Activated CD8-positive, alpha-beta memory T cell treated with anti-CD3 and anti-CD28 coated beads for 4 hours (primary cell): ENCODE measurements at places on chromosomes 6 and 20.

DNA sequence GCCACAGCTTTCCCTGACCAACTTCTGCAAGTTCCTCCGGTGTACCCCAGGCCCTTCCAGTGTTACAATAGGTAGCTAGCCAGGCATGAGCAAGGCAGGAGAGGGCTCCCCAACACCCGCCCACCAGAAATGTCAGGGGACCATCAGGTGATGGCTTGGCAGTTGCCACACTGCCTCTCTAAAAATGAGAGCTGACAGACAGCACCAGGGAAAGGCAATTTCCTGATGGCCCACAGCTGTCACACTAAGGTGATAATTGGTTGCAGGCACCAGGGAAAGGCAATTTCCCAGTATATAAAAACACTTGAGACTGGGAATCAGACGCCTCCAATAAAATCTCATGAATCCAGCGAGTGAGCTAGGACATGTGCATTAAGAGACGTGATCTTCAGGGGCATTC is 49.9 kb downstream of the PXDC1 start:
- DNase-seq, result no peak

- DNase-seq, result no peak
Observed at GRCh38 chr6:130529569-130530149, 163.8 kb downstream of the TMEM200A start.

DNA sequence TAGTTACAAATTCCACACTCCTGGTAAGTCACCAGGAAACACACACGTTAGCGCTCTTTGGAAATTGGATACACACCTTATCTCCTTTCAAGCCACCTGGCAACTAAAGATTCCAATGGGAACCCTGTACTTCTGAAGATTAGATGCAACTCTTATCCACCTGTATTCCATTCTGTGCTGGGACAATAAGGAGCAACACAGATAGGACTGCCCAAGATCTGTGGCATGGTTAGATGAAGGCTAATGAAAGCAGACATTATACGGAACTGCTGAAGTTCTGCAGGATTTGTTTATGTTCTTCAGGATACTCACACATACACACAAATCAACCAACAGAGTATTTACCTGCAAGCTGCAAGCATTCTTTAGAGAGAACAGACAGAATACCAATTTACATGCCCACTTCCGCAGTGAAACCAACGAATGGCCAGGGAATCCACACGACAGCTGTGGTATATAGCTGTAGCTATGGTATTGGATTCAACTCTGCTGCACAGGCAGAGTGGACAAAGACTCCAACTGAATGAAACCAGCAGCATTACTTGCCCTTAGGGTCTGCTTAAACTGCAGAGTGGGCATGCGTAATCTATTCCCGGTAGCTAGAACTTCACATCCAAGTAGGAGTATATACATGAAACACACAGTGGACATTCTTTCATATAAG is 12.0 kb downstream of the NCOA5 start:
- DNase-seq, result no peak

DNA sequence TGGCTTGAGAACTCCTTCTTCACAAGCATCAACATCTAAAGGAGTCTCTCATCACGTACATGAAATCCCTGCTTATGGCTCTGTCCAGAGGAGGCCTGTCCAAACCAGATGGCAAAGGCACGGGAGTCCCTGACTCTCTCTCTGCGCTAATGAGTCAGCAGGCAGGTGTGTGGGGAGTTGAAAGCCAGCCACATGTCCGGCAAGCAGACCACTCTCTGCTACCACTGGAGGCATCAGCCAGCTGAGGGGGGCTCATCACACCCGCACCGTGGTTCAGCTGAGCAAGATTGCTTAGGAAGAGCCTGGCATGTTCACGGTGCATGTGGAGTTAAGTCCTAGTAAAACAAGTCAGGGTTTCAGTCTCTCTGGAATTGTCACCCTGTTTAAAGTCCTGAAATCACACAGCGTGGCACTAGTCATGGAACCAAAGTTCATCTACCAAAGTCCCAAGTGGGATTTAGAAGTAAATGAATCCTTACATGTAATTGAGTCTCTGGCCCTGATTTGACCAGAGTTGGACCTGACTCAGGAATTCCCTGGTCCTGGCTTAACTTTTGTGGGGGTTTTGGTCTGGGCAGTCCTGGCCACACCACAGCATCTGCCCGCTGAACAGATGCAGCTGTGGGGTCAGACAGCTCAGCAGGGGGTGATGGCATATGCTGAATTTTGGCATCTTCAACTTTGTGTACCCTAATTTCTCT is 155.2 kb upstream of the RIN2 start:
- DNase-seq, result no peak

DNA sequence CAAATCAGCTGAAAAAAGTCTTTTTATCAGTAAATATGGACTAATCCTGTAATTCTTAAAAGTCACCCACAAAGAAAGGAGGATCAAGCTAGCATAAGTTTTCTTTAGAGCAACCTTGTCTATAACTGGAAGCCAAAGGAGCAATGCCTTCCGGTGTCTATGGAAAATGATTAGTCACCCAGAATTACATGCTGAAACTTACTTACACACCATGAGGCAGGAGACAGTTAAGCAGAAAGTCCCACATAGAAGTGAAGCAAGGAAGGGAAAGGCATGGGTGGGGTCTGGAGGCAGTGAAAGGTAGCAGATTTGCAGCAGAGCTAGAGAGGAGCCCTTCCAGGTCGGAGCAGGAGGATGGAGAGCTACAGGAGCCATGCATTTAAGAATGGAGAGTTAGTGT is 153.7 kb upstream of the RIPOR2 start:
- DNase-seq, result no peak

DNA sequence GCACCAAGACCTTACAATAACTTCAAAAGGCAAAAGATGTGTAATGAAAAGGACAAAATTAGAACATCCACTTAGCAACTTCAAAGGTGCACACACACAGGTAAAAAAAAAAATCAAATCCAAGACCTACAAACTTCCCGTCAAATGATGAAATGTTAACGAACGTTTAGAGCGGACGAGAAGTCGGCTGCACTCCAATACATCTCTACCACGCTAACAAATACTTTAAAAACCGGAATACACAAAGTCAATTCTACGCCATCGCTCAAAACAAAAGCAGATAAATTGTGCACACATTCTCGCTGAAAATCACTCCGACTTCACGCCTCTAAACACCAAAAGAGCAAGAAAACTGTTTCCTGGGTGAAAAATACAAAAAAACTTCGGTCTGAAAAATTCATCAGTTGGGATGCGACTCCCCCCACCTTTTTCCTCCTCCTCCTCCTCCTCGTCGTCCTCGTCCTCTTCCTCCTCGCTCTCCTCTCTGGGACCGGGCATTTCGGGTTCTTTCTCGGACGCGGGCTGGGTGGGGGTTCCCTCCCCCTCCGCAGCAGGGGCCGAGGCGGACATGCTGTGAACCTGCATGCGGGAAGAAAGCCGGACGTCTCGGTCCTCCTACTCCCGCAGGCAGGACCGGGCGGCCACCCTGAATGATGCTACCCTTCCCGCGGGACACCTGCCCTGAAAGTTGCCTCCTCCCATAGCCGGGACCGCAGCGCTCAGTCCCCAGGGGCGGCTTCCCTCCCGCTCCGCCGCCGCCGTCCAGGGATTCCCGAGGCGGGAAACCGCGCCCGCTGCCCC is 712 bp downstream of the DEK start:
- no peak for DNase-seq

DNA sequence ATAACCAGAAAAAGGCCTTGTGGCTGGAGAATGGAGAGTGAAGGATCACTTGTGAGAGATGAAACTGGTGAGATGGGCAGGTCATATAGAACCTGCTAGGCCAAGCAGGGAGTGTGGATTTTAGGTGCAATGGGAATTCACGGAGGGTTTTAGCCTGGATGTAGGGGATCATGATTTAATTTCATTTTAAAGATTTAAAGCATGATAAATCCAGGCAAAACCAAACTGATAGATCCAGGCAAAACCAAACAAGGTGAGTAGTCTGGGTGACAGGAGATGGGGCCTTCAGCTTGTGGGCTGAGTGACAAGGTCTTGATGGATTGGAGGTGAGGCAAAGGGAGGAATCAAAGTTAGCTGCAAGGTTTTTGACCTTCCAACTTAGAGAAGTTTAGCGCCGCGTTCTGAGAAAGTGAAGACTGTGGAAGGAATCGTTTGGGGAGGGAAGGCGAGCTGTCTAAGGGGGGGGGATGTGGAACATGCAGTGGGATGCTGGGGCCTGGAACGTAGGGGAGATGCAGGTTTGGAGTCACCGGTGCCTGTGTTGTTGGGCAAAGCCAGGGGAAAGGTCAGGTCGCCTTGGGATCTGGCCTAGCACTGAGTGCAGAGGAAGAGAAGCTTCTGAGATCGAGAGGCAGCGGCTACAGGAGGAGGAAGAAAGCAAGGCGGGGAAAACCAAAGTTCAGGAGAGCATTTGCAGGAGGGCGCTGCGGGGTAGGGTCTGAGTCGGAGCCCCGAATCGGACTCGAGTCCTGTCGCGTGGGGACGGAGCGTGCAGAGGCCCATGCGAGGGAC is 1.3 kb upstream of the PLCG1 start:
- no peak for DNase-seq

- DNase-seq, result no peak
Observed at GRCh38 chr6:14072084-14072483, 45.5 kb upstream of the CD83 start.
